CD14-positive monocyte (primary cell): ENCODE measurements at places on chromosomes 2 and 18. TPM values are rescaled to one million over a fixed set of nuclear protein-coding genes. Genes with fewer than 3 reads are reported as not detected.

DNA sequence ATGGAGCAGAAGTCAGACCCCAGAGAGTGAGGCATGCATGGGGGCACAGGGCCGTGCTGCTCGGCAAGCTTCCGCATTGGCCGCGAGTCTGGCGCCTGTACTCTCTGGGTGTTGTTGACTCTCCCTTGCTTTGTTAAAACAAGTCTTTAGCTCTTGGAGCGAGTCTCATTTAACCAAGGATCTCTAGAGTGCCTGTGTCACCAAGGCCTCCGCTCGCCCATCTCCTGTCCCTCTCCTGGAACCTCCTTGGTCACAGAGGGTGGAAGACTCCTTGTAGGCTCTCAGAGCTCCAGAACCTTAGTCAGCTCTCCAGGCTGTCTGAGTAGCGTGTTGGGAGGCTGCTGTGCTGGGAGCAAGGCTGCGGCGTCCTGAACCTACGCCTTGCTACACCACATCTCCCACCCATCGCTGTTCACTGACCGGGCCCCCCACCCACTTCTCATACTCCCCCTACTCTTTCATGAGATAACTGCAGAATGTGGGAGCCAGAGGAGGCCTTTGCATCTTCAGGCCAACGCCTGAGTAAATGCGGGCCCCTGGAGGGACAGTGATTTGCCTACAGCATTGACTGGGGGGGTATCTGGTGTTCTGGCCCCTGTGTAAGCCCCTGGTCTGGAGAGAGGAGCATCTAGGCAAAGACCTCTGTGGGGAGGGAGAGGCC, 66.1 kb downstream of the CIB4 start:
- H3K4me1 ChIP-seq, result no peaks in the 10 kb centered on the region
- no peak for DNase-seq
- H3K27ac ChIP-seq, result no peak overlapping the region
- H3K36me3 ChIP-seq, result no peaks in the 10 kb centered on the region

GRCh38 chr2:111712940-111713515, 171.0 kb downstream of the ANAPC1 start:
- peaks cover 8% of the 10 kb centered on the region for H3K4me1 ChIP-seq
- H3K27ac ChIP-seq, result no peak overlapping the region
- H3K27me3 ChIP-seq, result no peaks in the 10 kb centered on the region
- H3K4me3 ChIP-seq, result no peak overlapping the region
- DNase-seq, result no peak
- no peaks in the 10 kb centered on the region for H3K36me3 ChIP-seq

DNA sequence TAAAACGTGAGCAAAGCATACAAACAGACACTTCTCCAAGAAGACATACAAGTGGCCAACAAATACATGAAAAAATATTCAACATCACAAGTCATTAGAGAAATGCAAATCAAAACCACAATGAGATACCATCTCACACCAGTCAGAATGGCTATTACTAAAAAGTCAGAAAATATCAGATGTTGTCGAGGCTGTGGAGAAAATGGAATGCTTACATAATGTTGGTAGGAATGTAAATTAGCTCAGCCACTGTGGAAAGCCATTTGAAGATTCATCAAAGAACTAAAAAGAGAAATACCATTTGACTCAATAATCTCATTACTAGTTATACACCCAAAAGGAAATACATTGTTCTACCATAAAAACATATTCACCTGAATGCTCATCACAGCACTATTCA, 825.7 kb downstream of the SUCLG1 start:
- no peak overlapping the region for H3K4me3 ChIP-seq
- DNase-seq, result no peak
- H3K4me1 ChIP-seq, result no peaks in the 10 kb centered on the region
- no peaks in the 10 kb centered on the region for H3K27me3 ChIP-seq
- no peaks in the 10 kb centered on the region for H3K36me3 ChIP-seq
- no peak overlapping the region for H3K27ac ChIP-seq

DNA sequence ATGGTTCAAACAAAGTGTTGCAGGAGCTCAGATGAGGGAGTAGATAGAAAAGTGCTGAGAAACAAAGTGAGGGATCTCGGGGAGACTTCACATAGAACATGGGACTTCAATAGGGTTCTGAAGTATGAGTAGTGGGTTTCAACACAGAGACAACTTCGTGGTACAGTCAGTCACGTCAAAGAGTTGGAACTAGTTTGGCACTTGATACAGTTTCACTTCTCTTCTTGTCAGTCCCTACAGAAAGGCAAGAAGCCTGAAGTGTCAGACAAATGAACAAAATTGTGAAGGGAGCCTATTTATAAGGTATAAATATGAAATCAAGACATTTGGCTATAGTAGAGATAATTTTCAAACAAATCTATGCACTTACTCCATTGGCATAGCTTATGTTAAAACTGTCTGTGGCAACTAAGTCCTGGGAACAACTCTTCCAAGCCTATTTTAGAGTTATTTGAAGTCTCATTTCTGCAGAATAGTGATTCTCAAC, 338.0 kb downstream of the TDRD15 start:
- no peak overlapping the region for H3K4me3 ChIP-seq
- no peaks in the 10 kb centered on the region for H3K36me3 ChIP-seq
- no peak overlapping the region for H3K27ac ChIP-seq

DNA sequence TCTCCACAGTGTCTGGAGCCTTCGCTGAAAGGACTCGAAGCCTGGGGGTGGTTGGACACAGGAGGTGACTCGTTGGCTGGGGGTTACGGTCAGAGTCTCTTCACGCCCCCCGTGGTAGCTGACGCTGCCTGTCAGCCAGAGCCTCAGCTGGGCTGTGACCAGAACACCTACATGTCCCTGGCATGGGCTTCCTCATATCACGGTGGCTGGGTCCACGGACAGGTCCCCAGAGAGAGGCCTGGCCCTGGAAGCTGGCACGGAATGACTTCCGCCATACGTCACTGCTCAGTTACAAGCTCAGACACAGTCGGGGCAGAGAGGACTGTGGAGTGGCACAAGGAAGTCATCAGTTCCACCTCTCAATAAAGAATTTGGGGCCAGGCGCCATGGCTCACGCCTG, 28.5 kb downstream of the ITGB1BP1 start:
- no peaks in the 10 kb centered on the region for H3K36me3 ChIP-seq
- DNase-seq, result no peak
- no peak overlapping the region for H3K27ac ChIP-seq
- H3K27me3 ChIP-seq, result no peaks in the 10 kb centered on the region
- no peaks in the 10 kb centered on the region for H3K4me1 ChIP-seq

- no peak overlapping the region for H3K27ac ChIP-seq
- H3K4me3 ChIP-seq, result no peak overlapping the region
- H3K27me3 ChIP-seq, result peaks cover 3% of the 10 kb centered on the region
- H3K4me1 ChIP-seq, result no peaks in the 10 kb centered on the region
These were observed 191.1 kb downstream of the SETBP1 start for GRCh38 chr18:44871771-44872170.

- DNase-seq, result no peak
- no peaks in the 10 kb centered on the region for H3K27me3 ChIP-seq
- H3K4me3 ChIP-seq, result no peak overlapping the region
- no peak overlapping the region for H3K27ac ChIP-seq
- no peaks in the 10 kb centered on the region for H3K36me3 ChIP-seq
- H3K4me1 ChIP-seq, result peaks cover 78% of the 10 kb centered on the region
These were observed 262.7 kb upstream of the FN1 start for GRCh38 chr2:215698566-215698965.

SRD5A2 gene
- not detected in 2 replicates for polyA plus RNA-seq

DNA sequence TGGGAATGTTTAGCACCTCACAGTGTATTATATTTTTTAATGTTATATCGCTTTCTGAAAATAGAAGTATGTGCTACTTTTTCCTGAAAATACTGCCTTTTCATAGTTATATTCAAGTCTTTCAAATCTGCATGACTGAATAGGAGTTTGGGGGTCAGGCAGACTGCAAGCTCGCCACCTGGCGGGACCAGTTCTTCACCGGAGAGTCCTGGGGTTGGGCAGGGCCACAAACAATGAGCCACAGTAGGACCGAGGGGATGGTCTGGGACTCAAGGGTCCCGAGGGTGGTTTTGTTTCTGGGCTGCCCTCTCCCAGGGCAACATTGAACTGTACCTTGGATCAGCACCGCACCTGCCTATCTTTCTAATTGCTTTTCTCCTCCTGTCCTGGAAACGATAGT, 70.6 kb downstream of the VWA3B start:
- H3K4me3 ChIP-seq, result no peak overlapping the region
- H3K36me3 ChIP-seq, result no peaks in the 10 kb centered on the region
- no peaks in the 10 kb centered on the region for H3K4me1 ChIP-seq
- no peak for DNase-seq
- peaks cover 3% of the 10 kb centered on the region for H3K27me3 ChIP-seq

DNA sequence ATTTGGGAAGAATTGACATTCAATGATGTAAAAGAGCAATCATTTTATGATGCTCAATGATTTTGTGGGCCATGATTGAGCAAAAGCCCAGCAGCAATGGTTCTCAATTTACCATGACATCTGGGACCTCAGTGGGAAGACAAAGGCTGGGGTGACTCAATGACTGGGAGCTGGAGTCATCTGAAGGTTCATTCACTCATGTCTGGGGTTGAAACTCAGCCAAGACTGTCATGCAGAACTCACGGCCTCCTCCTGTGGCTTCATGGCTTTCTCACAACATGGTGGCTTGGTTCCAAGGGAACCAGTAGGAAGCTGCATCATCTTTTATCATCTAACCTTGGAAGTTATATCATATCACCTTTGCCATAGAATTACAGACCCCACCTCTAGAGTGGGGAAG, 45.1 kb upstream of the CD226 start:
- H3K4me3 ChIP-seq, result no peak overlapping the region
- no peak overlapping the region for H3K27ac ChIP-seq
- DNase-seq, result no peak
- H3K4me1 ChIP-seq, result no peaks in the 10 kb centered on the region
- H3K36me3 ChIP-seq, result no peaks in the 10 kb centered on the region
